ENCODE measurements at places on chromosomes 16 and 17. TPM values are rescaled to one million over a fixed set of nuclear protein-coding genes. Genes with fewer than 3 reads are reported as not detected.

- H3K36me3 ChIP-seq, result no peaks in the 10 kb centered on the region
- peaks cover 3% of the 10 kb centered on the region for H3K27me3 ChIP-seq
- H3K27ac ChIP-seq, result no peak overlapping the region
- H3K4me3 ChIP-seq, result no peak overlapping the region
- no peaks in the 10 kb centered on the region for H3K4me1 ChIP-seq
- DNase-seq, result no peak
These were observed 16.5 kb downstream of the PLA2G10 start for GRCh38 chr16:14677627-14678026.

- peaks cover 55% of the 10 kb centered on the region for H3K4me1 ChIP-seq
- peak overlapping the region; percentile 43 for H3K27ac ChIP-seq
- DNase-seq, result no peak
- no peak overlapping the region for H3K4me3 ChIP-seq
These were observed 123.5 kb downstream of the ANKRD11 start for GRCh38 chr16:89366561-89367537.

DNA sequence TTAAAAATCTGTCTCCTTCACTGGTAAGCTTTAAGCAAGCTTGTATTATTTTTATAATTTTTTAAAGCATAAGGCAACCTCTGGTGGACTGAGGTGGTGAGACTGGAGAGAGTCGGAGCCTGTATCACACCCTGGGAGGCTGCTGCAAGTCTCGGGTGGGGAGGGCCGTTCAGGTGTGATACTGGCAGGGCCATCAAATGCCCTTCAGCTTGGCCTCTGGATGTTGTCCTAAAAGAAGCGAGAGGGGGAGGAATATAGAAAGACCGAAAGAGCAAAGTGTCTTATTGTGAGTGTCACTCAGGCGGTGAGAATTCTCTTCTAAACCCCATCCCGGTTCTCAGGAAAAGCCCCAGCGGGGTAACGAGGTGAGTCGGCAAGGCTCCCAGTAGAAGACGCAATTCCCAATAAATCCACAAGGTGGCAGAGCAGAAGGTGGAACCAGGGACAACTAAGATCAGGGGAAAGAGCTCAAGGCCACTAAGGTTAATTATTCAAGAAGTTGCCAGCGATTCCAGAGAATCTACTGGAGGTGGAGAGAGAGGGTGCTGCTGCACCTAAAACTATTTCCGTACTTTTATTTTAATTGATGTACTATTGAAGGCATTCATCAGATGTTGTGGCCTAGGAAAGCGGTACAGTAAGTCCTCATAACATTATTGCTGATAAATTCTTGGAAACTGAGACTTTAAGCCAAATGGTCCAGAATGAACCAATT is 14.1 kb downstream of the C17orf67 start:
- no peak overlapping the region for H3K27ac ChIP-seq
- H3K4me3 ChIP-seq, result no peak overlapping the region
- no peaks in the 10 kb centered on the region for H3K27me3 ChIP-seq
- peak; percentile 82 for DNase-seq
- no peaks in the 10 kb centered on the region for H3K36me3 ChIP-seq
- peaks cover 6% of the 10 kb centered on the region for H3K4me1 ChIP-seq

DNA sequence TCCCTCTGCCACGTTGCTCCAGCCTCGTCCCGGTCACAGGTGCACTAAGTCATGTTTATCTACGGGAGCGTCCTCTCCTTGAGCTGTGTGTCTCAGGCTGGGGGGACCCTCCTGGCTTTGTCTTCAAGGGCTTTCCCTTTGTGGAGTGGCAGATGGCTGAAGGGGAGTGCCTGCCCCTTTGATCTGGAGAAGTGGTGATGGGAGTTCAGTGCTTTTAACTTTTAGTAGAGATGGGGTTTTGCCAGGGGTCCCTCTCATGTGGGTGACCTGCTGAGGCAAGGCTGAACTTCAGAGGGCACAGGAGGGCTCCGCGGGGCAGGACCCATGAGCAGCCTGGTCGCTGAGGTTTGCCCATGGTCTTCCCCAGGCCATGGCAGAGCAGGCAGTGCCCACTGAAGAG is 73.1 kb upstream of the CDC42EP4 start:
- peaks cover 6% of the 10 kb centered on the region for H3K36me3 ChIP-seq
- no peak for DNase-seq
- H3K4me1 ChIP-seq, result no peaks in the 10 kb centered on the region
- no peaks in the 10 kb centered on the region for H3K27me3 ChIP-seq
- H3K27ac ChIP-seq, result peak overlapping the region; percentile 88
- no peak overlapping the region for H3K4me3 ChIP-seq

KRT9 gene
- not detected for total RNA-seq

CHD9NB gene
- total RNA-seq, result 0.61 TPM

CLEC3A gene
- not detected for total RNA-seq

KRTAP9-6 gene
- total RNA-seq, result not detected

DNA sequence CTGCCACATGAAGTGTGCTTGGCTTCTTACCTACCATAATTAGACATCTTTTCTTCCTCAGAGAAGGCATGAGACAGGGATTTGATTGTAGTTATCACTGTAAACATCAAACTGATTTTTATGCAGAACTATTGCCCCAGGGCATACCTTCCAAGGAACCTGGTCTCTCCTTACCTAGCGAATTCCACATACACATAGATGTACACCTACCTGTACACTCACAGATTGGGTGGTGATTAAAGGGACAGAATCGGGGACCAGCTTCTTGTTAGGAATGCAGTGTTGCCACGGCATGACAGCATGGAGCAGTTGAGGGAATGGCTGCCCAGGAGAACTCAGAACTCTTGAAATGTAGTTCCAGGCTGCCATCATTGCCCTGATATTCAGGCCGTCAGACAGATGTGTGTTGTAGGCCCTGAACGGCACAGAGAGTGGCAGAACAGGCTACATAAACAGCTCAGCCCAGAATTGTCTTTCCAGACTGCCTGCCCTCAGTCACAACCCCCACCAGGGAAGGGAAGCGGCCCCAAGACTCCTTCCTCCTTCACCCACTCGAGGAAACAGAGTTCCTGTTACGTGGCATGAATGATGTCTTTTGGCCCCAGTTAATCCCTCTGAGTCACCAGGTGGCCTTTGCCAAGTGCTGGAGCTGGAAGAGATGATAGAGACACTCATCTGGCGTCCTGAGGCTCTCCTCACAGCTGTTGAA is 17.8 kb upstream of the NAGLU start:
- H3K27ac ChIP-seq, result peak overlapping the region; percentile 57
- peaks cover 54% of the 10 kb centered on the region for H3K4me1 ChIP-seq
- H3K4me3 ChIP-seq, result peak overlapping the region; percentile 36

MYO18A gene
- total RNA-seq, result 43.1 TPM

SEPTIN12 gene
- total RNA-seq, result not detected

NPIPA8 gene
- total RNA-seq, result 0.65 TPM

Measured in neural crest cell (in vitro differentiated cells).